Renal pelvis (tissue), 12 donors: ENCODE measurements at places on chromosomes 11 and 22. TPM values are rescaled to one million over a fixed set of nuclear protein-coding genes. Genes with fewer than 3 reads are reported as not detected.

Gene HINFP
- polyA plus RNA-seq, result 28.1 TPM

Gene CRYBB1
- polyA plus RNA-seq, result 0.95 TPM

DNA sequence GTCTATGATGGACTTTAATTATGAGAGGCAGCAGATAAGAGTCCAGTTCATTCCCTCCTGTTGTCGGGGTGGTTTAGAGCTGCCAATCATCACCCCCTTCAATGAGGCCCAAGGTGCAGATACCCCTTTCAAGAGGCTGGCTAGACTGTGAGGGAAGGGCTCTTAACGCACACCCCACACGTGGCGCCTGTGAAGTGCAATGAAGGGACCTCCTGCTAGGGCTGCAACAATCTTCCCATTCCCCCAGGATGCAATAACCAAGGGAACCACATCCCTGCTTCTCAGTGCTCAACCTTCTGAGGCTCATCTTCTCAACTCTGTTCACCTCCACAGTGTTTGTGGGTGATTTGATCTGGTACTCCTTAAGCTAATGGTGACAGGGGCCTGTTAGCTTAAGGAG lies 19.0 kb downstream of the TENM4 start:
- DNase-seq, result no peak

- DNase-seq, result no peak
These were observed 725 bp downstream of the KDM2A start for GRCh38 chr11:67119585-67120391.

DNA sequence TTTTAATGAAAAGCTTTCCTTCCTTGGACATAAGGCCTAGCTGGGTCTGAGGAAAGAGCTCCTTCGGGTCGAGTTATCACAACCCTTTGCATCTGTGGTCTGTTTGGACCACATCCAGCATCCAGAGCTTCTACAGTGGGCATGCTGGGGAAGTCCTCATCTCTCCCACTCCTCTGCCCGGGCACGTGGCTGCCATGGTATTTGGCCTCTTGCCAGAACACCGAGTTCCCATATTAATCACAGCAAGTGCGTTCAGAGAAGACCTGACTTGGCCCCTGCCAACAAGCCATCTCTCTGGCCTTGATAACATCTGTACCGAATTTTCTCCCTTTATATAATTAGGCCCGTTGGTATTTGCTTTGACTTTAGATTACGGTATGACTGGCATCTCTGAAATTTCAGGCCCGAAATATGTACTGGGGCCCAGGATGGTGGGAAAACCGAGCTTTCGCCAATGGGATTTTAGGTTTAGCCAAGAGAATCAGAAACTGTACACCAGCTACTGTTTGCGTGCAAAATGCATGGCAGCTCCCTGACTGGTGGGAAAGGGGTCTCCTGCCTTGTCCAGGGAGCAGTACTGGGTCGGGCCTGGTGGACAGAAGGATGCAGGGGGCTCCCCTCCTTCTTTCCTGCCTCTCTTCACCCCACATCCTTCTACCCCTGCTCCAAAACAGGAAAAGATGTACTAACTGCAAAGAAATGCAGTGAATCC lies 90.0 kb downstream of the MICAL2 start:
- DNase-seq, result no peak

- DNase-seq, result peak; percentile 88
These were observed 46.0 kb upstream of the PARVA start for GRCh38 chr11:12331239-12331874.

Gene VSIG10L2
- polyA plus RNA-seq, result not detected

Gene BTG4
- not detected for polyA plus RNA-seq

DNA sequence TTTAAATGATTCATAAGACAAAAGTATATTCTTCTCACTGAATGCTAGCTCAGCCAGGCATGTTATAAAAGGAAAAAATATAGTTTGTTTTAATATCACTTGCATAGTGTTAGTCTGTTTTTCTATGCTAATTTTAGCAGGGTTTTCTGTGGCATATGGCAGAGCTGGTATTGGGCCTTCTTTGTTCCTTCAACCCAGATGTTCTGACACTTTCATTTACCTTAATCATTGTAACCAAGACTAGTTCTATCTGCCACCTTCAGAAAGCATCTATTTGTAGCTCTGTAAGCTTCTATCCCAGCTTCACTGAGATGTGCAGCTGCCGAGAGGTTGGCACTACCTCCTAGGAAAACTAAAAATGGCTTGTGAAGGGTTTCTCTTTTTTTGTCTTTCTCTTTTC lies 338.7 kb downstream of the GUCY1A2 start:
- no peak for DNase-seq

- no peak for DNase-seq
These were observed 652.5 kb downstream of the NTM start for GRCh38 chr11:132022733-132023478.

- DNase-seq, result no peak
These were observed 35.2 kb downstream of the LRFN4 start for GRCh38 chr11:66891851-66892660.

- DNase-seq, result no peak
These were observed 82.9 kb downstream of the PIWIL4 start for GRCh38 chr11:94649964-94650623.

GRCh38 chr11:21142007-21142406 lies 472.6 kb downstream of the NELL1 start:
- no peak for DNase-seq

DNA sequence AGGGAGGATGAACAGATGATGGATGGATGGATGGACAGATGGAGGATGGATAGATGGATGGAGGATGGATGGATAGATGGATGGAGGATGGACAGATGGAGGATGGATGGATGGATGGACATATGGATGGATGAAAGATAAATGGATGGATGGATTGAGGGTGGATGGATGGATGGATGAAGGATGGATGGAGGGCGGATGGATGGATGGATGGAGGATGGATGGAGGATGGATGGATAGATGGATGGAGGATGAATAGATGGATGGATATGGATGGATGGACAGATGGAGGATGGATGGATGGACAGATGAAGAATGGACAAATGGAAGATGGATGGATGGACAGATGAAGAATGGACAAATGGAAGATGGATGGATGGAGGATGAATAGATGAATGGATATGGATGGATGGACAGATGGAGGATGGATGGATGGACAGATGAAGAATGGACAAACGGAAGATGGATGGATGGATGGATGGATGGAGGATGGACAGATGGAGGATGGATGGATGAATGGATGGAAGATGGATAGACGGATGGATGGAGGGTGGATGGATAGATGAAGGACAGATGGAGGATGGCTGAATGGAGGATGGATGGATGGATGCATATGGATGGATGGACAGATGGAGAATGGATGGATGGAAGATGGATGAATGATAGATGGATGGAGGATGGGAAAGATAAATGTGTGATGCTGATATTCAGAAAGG lies 7.4 kb downstream of the IFITM10 start:
- no peak for DNase-seq

Gene NOX4
- 40.7 TPM for polyA plus RNA-seq

Gene FAM180B
- polyA plus RNA-seq, result 0.65 TPM

Gene MIAT
- polyA plus RNA-seq, result 0.64 TPM

Gene CCDC89
- polyA plus RNA-seq, result 3.1 TPM

GRCh38 chr11:45213316-45213665 lies 66.9 kb downstream of the PRDM11 start:
- no peak for DNase-seq

Gene OTOG
- polyA plus RNA-seq, result 0.59 TPM

GRCh38 chr22:29202212-29203192 lies 3.2 kb upstream of the EMID1 start:
- DNase-seq, result peak; percentile 37

Gene SCGB2A2
- not detected for polyA plus RNA-seq

DNA sequence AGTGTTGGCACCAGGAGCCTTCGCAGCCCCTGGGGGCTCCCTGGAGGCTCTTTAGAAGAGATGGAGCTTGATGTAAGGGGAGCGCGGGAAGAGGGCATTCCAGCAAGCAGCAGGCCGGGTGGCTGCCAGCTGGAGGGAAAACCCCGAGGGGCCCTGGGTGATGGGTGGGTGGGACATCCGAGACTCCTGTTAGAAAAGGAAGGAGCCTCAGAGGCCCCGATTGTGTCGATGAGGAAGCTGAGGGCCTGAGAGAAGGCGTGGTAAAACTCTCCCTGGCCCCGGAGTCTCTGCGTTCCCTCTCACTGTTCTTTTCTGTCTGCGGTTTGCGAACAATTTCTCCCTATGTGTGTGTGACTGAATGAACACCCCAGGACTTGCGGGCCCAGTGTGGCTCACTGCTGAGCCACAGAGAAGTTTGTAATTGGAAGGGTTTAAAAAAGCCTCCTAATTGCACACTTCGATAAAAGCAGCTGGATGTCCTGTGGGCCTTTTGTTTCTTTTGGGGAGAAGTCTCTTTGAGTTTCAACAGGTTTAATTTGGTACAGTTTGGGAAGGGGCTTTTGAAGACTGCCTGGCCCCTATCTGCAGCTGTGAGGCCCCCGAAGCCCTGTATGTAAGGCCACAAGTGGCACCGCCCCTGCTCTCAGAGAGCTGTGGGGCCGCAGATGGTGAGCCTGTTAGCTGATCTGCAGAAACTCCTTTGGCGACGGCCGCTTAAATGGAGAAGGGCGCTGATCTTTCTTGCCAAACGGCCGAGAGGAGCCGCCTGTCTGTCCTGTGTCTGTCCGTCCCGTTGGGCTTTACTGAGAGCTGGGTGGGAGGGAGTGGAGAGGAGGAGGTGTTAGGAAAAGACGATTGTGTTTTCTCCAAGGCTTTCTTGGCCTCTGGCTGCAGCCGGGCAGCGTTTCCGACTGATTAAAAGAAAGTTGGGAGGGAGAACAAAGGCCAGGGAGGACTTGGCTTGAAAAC lies 2.0 kb downstream of the FBLN1 start:
- DNase-seq, result no peak

- DNase-seq, result no peak
These were observed 2.8 kb upstream of the KDELR3 start for GRCh38 chr22:38464992-38465672.

DNA sequence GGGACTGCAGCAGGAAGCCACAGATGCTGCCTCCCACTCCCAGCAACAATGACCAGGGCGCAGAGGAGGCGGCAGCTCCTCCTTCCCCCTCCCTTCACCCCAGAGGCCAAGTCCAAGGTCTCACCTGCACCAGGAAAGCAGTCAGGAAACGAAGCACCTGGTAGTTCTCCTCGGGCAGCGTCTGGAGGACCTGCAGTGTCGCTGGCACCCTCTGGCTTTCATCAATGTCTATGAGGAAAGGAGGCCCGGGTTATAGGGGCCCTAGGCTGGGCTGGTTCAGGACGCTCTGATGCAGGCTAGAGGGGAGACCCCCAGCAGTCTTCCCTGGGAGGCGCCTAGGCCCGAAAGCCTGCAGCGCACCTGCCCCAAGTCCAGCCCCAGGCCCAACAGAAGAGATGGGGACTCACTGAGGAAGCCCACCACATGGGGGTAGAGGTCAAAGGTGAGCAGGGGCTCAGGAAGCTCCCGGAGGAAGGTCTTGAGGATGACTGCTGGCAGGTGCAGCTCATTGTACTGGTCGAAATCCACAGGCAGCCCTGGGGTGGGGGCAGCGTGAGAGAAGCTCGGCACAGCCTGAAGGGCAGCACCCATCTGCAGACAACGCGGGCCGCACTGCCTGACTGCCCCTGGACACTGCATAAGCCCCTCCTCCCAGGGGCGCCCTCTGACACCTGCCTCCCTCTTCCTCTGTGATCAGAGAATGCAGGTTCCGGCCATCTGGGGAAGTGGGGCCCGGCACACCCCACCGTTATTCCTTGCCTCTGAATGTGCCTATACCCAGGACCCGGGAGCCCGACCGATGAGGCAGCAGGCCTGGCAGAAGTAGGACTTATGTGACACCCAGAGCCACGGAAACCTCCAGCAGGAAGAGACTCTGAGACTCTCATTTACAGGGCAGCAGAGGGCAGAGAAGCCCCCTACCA lies 20.9 kb downstream of the ARHGAP1 start:
- DNase-seq, result no peak

GRCh38 chr22:45308957-45309421 lies 745 bp upstream of the FAM118A start:
- DNase-seq, result no peak

GRCh38 chr11:8258784-8259183 lies 4.9 kb downstream of the LMO1 start:
- no peak for DNase-seq

DNA sequence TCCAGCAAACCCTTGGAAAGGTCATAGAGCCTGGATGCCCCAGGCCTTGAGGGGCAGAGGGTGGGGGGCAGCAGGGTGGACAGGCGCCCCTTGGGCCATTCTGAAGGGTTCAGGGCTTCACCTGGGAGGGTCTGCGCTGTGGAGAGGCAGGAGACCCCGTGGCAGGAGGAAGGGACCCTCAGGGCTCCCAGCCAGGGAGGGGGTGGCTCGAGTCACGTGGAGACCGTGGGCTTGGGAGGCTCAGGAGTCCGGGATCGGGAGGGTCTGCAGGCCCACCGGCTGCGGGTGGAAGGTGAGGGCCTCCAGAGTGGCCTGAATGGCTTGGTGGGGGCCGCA lies 48.5 kb upstream of the A4GALT start:
- DNase-seq, result no peak

- DNase-seq, result no peak
These were observed 534.3 kb downstream of the ETS1 start for GRCh38 chr11:128052912-128053641.

Gene KREMEN1
- polyA plus RNA-seq, result 22.6 TPM

Gene DGCR6
- 12.9 TPM for polyA plus RNA-seq

DNA sequence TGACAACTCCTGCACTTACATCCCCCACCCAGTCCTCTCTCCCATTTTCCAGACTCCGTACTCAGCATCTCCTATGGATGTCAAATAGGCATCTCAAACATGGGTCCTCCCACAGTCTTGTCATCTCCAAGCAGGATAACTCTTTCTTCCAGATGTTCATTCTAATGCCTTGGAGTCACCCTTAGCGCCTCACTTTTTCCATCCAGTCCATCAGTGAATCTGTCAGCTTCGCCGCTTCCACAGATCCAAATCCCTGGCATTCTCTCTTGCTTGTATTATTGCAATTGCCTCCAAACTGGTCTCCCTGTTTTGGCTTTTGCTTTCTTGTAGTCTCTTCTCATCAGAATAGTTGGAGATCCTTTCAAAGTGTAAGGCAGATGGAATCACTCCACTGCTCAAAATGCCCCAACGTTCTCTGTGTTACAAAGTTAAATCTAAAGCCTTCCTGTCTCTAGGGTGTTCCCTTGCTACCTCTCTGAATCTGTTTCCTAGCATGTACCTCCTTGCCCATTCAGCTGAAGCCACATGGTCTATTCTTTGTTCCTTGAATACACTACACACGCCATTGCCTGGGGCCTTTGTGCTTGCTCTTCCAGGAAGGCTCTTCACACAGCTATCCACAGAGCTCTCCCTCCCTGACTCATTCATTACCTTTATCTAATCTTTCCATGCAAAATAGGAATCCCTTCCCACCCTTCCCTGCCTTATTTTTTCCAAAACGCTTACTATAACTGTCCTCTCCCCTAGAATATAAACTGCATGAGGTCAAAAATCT lies 64.8 kb downstream of the UBASH3B start:
- DNase-seq, result no peak
